ENCODE measurements at places on chromosomes 2 and 18.

DNA sequence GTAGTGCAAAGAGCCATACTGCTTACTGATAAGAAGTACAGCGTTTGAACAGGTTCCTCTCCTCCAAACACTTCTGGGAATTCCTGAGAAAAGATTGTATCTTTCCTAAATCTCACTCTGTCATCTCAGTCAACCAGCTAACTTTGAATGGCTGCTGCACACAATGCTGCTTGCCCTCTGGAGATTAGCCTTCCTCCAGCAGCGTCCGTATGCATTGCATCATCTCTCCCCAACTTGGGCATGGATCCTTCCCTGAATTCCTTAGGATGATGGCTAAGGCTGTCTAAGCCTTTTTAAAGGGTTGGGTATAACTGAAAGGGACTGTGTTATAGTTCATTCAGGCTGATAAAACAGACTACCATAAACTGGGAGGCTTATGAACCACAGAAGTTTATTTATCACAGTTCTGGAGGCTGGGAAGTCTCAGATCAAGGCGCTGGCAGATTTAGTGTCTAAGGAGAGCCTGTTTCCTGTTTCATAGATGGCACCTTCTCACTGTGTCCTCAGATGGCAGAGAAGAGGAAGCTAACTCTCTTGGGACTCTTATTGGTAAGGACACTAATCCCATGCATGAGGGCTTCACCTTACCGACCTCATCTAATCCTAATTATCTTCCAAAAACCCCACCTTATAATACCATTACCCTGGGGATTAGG, 105.3 kb downstream of the PAX3 start:
- no peak for DNase-seq

- no peak for DNase-seq
Measured at GRCh38 chr2:238059505-238059904, 1.3 kb upstream of the SCLY start.

GRCh38 chr18:25831301-25831701, 259.1 kb downstream of the SS18 start:
- DNase-seq: no peak

DNA sequence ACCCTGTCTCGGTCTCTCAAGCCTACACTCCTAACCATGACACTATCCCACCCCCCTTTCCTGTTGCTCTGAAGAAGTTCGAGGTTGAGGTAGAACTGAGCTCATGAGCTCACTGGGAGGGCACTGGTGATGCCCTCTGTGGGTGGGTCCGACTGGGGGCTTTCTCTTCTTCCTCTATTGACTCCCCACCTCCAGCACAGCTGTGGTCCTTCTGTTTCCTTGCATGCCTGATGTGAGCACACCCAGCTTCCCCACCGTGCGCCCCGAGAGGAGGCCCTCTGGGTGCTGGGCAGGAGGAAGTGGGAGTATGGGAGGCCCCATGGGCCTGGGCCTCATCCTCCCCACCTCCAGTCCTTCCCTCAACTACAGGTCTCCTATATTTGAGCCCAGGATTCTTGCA, 20.9 kb downstream of the SPEG start:
- no peak for DNase-seq

DNA sequence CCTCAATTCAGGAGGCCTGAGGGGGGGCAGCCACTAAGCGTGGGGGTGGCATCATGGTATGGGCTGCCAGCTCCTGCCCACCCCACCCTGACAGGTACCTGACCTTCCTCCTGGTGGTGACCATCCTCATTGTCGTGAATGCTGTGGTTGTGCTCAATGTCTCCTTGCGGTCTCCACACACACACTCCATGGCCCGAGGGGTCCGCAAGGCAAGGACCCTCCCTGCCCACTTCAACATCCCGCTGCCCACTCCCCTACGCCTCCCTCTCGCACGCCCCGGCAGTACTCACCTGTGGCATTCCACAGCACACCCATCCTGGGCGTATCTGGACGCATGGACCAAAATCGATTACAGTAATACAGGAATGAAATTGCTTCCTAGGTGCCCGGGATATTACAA, 4.0 kb downstream of the CHRNG start:
- DNase-seq: no peak

GRCh38 chr2:24791452-24791851, 1.7 kb downstream of the PTRHD1 start:
- DNase-seq: no peak

GRCh38 chr2:48213646-48214045, 307.3 kb upstream of the FBXO11 start:
- DNase-seq: no peak

GRCh38 chr2:70822843-70823242, 2.4 kb upstream of the CLEC4F start:
- DNase-seq: no peak

DNA sequence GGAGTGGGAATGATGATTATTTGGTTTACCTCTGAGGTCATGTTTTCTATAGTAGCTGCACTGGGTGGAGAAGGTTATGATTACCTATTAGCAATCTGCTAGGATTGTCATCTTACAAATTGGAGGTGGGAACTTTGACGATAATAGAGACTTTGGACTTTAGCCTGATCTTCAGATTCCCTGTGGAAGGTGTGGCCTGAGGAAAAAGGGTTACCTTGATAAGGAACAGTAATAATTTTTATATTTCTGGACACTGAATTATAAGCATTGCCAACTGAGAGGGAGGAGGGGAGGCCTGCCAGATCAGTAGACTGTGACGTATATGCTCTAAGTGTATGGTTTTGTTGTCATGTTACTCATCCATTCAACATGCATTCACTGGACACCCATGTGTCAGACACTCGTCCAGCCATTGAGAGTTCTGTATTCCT, 183.4 kb upstream of the FOSL2 start:
- no peak for DNase-seq

GRCh38 chr2:235583144-235583543, 89.3 kb downstream of the AGAP1 start:
- DNase-seq: no peak

GRCh38 chr2:29061616-29062015, 12.7 kb downstream of the PCARE start:
- DNase-seq: no peak

DNA sequence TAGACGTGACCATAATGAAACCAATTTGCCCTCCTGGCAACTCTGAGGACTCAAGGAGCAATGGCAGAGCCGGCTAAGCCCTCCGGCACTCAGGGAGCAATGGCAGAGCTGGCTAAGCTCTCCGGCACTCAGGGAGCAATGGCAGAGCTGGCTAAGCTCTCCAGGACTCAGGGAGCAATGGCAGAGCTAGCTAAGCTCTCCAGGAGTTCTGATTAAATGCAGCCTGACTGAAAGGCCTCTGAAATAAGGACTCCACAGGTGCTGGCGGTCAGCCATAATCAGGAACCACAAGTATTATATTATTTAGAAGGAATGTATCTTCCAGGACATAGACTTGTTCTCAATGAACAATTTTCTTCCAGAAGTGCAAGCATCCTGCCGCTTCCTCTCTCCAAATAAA, 65.2 kb downstream of the C2orf76 start:
- DNase-seq: no peak

- DNase-seq: no peak
Measured at GRCh38 chr18:55585065-55585919, 2.7 kb downstream of the TCF4 start.

GRCh38 chr2:26540306-26540705, 62.4 kb upstream of the OTOF start:
- DNase-seq: no peak

GRCh38 chr18:23260926-23261590, 125.8 kb downstream of the CABLES1 start:
- no peak for DNase-seq

- DNase-seq: no peak
Measured at GRCh38 chr2:134391751-134392160, 137.9 kb downstream of the MGAT5 start.

DNA sequence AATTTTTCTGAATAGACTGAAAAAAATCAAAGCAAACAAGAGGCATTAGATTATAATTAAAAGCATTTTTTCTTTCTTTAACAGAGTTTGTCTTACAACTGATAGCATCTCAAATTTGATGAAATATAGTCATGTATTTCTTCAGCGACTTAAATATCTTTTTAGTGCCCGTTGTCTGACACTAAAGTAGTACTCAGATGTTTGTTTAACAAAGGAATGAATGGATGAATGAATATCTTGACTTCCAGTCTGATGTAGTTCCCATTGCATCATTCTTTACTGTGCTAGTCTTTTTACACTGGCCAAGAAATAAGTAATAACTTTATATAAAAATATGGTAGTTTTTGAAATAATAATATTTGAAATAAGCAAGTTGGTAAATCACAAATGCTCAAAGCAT, 111.1 kb downstream of the TTC27 start:
- DNase-seq: no peak

Data from NCI-H2107 (cell line).